Right lung (tissue), 10 donors: ENCODE measurements at places on chromosomes 13 and 19.

- DNase-seq: no peak
These were observed 717.9 kb downstream of the DIAPH3 start for GRCh38 chr13:59445812-59446211.

DNA sequence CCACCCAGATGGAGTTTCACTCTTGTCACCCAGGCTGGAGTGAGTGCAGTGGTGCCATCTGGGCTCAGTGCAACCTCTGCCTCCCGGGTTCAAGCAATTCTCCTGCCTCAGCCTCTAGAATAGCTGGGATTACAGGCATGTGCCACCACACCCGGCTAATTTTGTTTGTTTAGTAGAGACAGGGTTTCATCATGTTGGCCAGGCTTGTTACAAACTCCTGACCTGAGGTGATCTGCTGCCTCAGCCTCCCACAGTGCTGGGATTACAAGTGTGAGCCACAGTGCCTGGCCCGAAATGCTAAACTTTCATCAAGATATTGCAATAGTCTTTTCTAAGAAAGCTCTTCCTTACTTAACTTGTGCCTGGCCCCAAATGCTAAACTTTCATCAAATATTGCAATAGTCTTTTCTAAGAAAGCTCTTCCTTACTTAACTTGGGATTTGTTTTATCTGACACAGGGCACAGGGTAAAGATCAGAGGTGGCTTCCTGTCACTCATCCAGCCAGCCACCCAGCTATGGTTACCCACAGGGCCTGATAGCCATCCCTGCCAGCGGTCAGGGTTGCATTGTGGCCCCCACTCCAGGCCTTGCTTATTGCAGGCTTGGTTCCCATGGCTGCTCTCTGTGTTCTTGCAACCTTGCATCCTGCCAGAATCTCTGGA lies 352.3 kb upstream of the TMTC4 start:
- no peak for DNase-seq

DNA sequence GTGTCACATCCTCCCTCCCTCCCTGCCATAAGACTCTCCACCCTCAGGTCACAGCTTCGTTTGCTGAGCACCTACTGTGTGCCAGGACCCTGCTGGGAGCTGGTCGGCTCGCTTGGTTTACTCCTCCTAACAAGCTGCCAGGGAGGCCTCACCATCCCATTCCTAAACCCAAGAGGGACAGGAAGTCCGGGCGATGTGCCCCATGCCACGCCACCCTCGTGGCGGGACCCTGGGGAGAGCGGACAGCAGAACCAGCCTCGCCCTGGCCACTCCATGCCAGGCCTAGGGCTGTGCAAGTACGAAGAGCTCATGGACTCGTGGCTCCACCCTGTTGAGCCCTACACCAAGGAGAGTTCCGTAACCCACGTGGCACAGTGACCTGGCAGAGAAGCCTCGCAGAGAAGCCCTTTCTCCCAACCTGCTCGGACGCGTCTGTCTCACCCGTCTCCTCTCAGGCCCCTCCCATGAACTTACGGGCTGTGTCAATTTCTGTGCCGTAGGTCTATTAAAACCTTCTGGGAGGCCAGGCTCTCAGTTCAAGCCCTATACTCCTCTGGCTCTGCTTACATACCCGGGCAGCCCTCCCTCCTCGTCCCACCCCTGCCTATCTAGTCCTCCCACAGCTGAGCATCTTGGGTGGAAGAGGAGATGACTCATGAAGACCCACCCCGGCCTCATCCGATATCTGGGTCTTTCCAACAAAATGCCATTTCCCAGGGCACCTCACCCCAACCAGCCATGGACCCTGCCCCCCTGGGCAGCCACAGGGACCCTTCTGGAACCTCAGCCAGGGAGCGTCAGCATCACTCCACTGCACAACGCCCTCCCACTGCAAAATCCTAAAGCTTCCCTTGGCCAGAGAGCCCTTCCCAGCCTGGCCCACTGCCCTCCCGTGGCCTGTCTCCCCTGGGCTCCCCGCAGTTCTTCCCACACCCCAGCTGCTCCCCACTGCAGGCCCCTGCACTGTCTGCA lies 2.6 kb downstream of the UBXN6 start:
- DNase-seq: no peak

DNA sequence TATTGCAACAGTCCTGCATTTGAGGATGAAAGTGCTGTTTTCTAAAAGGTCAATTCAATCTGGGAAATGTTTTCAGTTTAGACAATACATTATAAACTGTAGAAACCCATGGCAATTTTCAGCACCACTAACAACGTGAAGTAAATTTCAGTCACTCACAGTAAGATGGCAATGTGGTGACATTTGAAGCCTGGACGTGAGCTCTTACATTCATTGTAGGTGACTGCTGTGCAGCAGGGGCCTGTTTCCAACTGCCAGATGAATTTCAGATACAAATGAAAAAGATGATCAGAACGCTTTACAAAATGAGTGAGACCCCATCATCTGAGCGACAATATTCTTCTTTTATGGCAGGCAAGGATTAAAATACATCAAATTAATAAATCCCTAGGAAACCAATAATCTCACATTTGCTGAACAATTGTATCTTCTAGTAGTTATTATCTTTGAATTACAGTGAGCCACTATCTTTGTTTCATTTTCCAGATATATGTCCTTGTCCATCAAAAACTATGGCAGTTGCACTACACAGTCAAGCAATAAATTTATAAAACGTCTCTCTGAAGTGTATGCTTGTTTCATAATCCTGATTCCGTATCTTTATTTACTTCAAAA lies 1816.8 kb downstream of the OLFM4 start:
- no peak for DNase-seq

GRCh38 chr19:35114353-35115176 lies 1.1 kb upstream of the FXYD3 start:
- peak; percentile 73 for DNase-seq

GRCh38 chr19:14147797-14148605 lies 11.6 kb upstream of the ASF1B start:
- DNase-seq: peak; percentile 83

- DNase-seq: no peak
These were observed 67.9 kb downstream of the PCCA start for GRCh38 chr13:100156788-100157187.

DNA sequence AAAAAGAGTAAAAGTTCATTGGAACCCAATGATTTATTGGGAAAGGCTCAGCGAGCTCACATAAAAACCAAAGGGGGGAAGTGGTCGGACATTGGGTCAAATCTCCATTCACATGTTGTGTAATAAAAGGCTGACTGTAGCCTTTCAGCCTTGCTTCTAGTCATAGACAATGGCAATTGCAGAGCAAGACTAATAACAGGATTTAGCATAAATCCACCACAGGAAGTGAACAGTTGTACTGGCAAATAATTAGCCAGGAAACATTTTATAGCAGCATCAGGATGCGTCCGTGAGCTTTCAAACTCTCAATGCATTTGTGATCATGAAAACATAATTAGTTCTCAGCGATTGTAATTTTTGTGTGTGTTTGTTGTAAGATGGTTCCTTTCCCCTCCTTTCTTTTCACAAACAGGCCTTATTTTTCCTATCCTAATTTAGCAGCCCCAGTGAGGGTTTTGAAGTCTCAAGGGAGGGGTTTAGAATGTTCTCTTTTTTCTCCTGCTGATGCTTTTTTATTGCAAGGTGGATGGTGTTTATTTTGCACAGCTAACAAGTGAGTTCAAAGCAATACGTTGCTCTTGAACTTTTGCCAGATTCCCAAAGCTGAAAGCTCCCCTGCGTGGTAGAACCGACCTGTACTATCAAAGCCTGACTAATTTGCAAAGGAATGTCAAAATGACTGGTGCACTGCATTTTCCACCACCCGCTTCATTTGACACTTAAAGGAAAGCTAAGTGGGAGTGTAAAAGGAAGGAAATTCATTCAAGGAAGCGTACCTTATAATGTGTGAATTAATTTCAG lies 105.6 kb downstream of the SPRY2 start:
- DNase-seq: peak; percentile 19

DNA sequence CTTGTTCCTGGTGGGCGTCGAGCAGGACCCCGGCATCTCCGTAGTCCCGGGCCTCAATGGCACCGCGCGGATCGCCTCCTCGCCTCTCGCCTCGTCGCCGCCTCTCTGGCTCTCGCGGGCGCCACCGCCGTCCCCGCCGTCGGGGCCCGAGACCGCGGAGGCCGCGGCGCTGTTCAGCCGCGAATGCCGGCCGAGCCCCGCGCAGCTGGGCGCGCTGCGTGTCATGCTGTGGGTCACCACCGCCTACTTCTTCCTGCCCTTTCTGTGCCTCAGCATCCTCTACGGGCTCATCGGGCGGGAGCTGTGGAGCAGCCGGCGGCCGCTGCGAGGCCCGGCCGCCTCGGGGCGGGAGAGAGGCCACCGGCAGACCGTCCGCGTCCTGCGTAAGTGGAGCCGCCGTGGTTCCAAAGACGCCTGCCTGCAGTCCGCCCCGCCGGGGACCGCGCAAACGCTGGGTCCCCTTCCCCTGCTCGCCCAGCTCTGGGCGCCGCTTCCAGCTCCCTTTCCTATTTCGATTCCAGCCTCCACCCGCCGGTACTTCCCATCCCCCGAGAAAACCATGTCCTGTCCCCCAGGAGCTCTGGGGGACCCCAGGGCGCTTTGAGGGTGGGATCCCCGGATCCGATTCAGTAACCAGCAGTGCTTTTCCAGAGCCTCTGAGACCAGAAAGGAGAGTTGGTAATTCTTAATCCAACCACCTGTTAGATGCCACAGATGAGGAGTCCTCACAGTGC lies 885 bp downstream of the MLNR start:
- no peak for DNase-seq

GRCh38 chr19:47561440-47562057 lies 11.4 kb downstream of the ZNF541 start:
- DNase-seq: no peak
